Pons (tissue), 1 donor: ENCODE measurements at places on chromosomes 11 and 22.

GRCh38 chr11:68841718-68842426 is at the start of gene CPT1A:
Gene CPT1A, minus strand, starts transcription at chr11:68841916. Its CDS starts 26,442 bp downstream, at chr11:68815474.
- no peak for DNase-seq

- no peak for DNase-seq
These were observed 8.9 kb downstream of the MTMR2 start for GRCh38 chr11:95915051-95915450.

DNA sequence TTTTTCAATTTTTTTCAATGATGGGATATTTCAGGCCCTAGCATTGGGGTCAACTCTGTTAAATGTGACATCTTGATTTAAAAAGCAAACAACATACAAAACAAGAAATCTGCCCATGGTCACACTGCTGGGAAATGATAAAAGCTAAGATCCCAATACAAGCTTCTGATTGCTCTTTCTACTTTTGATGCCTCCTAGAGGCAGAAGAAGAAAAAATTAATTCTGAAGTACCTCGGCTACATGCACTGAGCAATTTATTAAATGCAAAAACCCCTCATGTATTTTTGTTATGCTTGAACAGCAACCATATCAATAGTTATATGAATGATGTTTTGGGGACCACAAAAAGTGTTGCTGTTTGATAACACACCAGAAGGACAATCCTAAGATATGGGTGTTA is 342.1 kb upstream of the NARS2 start:
- DNase-seq = no peak

- DNase-seq = no peak
These were observed 10.6 kb upstream of the RAG2 start for GRCh38 chr11:36608491-36609199.

- DNase-seq = no peak
These were observed 43.6 kb upstream of the POU2AF1 start for GRCh38 chr11:111422494-111423249.

DNA sequence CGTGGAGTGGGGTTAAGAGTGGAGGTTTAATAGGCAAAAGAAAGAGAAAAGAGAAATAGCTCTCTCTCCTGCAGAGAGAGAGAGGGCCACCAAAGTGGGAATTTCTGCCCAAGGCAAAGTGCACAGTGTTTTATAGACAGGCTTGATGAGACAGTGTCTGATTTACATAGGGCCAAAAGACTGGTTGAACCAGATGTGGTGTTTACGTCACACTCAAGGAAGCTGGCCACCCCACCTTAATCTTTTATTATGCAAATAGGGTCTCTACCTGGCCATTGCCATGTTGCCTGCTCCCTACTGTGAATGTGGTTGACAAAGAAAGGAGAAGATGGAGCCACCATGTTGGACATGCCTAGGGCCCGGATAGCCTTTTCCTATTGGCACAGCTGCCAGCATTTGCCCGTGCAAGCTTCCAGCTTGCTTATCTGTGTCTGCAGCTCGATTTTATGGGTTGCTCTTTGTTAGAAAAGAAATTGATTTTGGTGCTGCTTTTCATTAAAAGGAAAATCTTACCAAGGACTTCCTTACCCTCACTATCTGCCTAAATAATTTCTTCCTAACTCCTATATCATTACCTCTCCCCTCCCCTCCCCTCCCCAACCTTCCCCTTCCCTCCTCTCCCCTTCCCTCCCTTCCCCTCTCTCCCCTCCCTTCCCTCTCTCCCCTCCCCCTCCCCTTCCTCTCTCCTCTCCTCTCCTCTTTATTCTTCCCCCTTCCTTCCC is 436.0 kb downstream of the NELL1 start:
- no peak for DNase-seq

DNA sequence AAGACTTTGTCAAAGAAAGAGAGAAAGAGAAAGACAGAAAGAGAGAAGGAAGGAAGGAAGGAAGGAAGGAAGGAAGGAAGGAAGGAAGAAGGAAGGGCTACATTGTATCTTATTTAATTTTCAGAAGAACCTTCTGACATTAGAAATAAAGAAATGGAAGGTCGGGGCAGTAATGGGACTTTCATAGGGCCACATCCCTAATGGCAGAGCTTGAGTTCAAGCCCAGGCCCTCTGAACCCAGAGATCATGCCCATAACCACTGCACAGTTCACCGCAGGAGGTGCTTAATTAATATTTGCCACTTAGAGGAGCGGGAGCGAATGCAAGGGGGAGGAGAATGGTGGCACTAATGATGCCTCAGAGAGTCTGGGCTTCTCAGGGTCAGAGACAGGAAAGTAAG is 233.3 kb downstream of the MN1 start:
- DNase-seq = no peak

DNA sequence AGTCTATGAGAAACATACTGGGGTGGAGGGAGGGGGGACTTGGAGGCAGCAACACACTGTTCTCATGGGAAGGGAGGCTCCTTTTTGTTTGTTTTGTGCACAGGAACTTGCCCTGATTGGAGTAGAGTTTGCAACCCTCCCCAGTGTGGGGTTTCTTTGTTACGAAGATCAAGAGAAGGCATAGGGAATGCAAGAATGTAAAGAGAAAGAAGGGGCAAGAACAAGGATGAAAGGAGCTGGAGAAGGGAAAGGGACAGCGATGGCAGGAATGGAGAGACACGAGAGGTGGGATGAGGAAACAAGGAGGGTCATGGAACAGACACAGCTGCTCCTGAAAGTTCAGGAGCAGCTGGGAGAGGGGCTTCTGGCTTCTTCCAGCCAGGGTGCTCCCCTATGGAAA is 611.7 kb downstream of the NTM start:
- no peak for DNase-seq

DNA sequence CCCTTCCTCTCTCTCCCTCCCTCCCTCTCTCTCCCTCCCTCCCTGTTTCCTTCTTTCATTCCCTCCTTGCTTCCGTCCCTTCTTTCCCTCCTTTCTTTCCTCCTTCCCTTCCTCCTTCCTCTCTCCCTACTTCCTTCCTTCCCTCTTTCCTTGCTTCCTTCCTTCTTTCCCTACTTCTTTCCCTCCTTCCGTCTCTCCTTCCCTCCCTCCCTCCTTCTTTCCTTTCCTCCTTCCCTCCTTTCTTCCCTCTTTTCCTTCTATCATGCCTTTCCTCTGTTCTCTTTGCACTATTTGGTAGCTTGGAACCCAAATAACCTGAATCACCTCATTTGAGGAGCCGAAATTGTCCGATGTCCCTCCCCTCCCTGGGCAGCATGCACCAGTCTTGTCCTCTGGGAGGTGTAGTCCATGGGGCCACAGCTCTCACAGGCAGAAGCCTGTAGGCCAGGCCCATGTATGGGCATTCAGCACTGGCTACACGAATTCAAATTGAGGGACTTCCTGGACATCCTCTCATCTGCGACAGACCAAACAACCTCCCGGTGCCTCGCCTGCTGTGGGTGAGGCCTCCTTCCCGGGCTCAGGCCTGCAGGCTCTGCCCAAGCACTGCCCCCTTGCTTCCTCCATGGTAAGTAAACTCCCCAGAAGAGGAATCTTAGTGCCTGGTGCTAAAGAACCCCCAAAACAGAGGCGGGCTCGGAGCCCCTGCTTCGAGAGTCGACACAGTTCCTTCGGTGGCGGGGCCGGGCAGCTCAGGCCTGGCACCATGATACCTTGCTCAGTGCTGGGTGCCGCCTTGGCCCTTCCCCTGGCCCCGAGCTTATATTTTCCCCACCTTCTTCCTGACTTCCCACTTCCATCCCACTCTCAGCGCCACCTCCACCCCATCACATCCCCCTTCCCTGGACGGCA is 454.1 kb upstream of the CADM1 start:
- DNase-seq = no peak

DNA sequence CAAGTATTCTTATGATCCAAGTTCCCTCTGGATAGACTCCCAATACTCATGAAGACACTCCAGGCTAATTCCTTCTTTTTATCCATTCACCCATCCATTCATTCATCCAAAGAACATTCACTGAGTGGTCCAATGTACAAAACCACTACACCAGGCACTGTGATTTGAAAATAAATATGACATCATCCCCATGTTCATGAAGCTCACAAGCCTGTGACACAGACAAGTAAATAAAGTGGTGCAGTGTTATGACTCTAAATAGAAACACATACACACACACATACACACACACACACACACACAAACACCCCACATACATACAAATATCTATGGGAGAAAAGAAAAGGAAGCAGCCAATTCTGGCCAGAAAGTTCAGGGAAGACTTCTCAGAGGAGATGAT is 35.5 kb downstream of the MTMR2 start:
- DNase-seq = no peak

DNA sequence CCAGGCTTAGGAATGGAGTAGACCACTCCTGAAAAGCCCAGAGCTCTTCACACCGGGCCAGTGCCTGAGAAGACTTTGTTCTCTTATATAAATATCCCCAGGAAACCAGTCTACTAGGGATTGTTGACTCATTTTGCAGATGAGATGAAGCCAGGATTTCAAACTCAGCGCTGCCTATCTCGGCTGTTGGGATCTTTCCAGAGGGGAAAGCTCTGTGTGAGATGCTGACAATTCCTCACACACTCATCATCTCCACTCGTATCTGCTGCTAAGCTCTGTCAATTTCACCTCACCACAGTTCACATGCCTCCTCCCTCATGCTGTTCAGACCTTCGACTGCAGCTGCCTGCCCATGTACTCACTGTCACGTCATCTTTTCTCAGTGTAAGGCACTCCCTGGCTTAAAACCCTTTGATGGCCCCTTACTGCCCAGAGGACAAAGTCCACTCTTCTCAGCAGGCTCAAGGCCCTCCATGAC is 12.5 kb downstream of the USH1C start:
- DNase-seq = no peak

DNA sequence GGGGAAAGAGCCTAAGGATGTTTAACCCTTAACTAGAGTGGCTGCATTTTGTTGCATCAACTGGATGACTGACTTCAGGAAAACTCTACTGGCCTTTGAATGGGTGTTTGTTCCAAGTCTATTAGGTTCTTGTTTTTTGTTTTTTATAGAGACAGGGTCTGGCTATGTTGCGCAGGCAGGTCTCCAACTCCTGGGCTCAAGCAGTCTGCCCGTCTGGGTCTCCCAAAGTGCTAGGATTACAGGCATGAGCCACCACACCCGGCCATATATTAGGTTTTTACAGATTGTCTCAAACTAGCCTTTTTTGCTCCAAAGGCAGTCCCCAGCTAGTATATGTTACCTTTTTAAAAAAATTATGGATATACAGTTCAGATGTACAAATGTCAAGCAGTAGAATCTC is 1.1 kb downstream of the SMARCB1 start:
- no peak for DNase-seq

GRCh38 chr11:80349997-80350396 is 909.2 kb upstream of the TENM4 start:
- no peak for DNase-seq

- no peak for DNase-seq
These were observed 3.3 kb downstream of the PELI3 start for GRCh38 chr11:66470015-66470414.

DNA sequence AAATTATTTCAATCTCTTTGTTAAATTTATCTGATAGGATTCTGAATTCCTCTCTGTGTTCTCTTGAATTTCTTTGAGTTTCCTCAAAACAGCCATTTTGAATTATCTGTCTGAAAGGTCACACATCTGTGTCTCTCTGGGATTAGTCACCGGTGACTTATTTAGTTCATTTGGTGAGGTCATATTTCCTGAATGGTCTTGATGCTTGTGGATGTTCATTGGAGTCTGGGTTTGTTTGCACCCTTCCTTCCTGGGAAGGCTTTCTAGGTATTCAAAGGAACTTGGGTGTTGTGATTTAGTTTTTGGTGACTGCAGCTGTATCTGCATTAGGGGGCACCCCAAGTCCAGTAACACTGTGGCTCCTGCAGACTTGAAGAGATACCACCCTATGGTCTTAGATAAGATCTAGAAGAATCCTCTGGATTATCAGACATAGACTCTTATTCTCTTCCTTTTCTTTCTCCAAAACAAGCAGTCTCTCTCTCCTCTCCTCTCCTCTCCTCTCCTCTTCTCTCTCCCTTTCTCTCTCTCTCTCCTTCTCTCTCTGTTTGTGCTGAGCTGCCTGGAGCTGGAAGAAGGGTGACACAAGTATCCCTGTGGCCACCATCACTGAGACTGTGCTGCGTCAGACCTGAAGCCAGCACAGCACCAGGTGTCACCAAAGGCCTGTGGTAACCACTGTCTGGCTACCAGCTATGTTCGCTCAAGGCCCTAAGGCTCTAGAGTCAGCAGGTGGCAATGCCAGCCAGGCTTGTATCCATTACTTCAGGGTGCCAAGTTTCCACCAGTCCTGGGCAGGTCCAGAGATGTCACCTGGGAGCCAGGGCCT is 3.3 kb upstream of the HEPN1 start:
- DNase-seq = no peak

DNA sequence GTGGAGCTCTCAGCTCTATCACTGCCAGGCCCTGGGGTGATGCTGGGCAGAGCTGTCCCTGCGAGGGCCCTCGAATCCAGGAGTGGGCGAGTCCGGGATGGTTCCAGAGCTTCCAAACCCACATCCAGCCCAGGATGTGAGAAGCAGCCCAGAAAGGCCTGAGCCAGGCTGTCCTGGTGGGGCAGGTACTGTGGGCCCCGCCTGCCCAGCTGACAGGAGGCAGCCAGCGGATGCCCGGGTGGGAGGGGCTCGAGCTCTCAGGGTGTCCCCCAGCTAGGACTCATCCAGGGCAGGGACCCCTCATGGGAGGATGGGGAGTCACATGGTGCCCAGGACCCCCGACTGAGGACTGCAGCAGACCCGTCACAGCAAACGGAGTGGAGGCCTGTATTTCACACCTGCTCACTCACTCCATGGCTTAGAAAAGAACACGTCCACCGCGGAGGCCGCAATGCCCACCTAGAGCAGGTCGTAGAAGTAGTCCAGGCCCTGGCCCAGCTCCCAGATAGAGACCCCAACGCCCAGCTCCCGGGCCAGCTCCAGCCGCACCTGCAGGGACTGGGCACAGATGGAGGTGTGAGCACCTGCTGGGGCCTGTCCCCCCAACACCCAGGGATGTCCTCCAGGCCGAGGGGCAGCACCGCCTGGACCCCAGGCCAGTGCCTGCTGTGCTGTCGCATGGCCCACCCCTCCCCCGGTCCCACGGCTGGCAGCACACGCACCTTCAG is 26.9 kb downstream of the TSPAN4 start:
- no peak for DNase-seq

GRCh38 chr22:20606041-20606783 is 98.8 kb downstream of the MED15 start:
- peak; percentile 34 for DNase-seq

DNA sequence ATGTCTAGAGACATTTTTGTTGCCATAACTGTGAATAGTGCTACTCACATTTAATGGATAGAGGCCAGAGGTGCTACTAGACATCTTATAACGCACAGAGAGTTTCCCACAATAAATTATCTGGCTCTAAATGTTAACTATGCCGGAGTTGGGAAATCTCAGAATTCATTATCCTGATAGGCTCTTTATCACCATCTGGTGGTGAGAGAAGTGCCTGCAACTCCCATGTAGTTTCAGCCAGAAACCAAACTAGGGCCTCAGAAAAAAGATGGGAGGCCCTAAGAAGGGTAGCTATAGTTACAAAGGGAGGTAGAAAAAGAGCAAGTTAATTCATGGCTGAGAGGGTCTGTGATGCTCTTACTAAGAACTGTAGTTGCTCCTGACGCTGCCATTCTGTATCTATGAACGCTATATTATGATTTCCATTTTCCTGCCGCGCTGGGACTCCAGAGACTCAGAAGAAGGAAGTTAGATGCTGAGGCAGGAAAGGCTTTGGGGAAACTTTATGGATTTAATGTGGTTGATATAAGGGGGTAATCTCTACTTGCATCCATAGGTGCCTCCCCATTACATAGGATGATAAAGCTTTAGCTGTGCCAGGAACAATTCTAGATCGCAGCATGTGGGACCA is 22.9 kb upstream of the MRPL17 start:
- peak; percentile 54 for DNase-seq
